ENCODE measurements at places on chromosomes 12 and 14.

DNA sequence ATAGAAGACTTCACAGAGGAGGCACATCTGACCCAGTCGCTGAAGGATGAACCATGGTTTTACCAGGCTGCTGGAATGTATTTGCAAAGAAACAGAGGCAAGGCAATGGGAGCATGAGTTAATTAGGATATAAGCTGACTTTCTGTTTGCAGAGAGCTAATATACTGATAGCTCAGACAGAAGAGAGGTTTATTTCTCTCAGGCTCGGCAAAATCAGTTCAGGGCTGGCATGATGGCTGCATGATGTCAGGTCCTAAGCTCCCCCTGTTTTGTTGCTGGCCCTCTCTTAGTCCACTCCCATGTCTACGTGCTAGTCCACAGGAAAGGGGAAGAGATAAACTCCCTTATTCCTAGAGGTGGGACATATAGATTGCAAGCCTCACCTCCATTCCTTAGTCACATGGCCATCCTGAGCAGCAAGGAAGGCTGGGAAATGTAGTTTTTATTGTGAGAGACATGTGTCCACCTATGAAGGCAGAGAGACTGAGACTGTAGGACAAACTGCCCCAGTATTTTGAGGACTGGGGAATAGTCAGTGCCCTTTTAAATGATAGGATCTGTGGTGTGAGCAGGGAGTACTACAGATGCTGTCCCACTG, 224.5 kb downstream of the VRK1 start:
- no peak for DNase-seq

GRCh38 chr12:91316161-91316906, 133.7 kb upstream of the DCN start:
- DNase-seq = no peak

DNA sequence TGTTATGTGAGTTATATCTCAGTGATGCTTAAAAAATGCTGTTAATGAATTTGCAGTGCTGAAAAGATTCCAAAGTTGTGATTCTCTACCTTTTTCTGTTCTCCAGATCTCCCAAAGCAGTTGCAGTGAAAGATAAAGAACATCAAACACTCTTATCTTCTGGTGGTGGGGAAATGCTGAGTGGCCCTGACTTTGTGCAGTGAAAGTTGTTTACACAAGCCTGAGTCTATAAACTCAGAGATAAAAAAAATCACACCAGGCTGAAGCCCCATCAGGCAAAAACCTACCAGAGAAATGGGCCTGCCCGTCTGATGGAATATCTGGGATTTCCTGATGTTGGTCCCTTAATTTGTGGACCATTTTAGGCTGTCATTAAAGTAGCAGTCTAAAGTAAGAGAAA, 46.1 kb downstream of the RASSF3 start:
- DNase-seq = no peak

- no peak for DNase-seq
Measured at GRCh38 chr14:74490486-74490885, 2.6 kb downstream of the NPC2 start.

GRCh38 chr14:46051796-46052195, 599.8 kb downstream of the RPL10L start:
- no peak for DNase-seq

- DNase-seq = no peak
Measured at GRCh38 chr12:127284021-127284420, 982.9 kb upstream of the TMEM132C start.

DNA sequence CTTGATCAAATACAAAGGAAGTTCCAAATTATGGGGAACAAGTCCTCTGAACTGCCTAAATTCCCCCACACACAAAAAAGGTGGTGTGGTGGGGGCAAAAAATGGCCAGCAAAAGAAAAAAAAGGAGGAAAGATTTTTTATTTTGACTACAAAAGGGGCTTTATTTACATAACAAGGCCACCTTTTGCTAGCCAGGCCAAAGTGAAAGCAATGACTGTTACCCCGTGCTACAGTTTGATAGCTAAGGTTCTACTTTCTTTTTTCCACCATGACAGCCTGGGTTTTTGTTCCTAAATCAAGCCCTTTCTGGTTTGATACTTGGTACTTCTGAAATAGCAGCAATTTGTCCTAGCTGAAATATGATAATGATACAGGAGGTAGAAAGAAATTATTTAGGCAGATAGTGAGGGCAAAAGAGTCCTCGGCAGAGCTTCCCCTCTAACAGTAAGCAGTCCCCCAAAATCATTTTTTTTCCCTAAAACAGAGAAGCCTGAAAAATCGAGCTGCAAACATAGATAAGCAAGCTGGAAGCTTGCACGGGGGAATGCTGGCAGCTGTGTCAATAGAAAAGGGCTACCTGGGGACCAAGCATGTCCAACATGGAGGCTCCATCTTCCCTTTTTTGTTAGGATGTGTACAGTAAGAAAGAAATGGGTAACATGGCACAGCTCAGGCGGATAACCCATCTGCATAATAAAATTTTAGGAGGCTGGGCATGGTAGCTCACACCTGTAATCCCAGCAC, 8.9 kb upstream of the B4GALNT1 start:
- DNase-seq = no peak

DNA sequence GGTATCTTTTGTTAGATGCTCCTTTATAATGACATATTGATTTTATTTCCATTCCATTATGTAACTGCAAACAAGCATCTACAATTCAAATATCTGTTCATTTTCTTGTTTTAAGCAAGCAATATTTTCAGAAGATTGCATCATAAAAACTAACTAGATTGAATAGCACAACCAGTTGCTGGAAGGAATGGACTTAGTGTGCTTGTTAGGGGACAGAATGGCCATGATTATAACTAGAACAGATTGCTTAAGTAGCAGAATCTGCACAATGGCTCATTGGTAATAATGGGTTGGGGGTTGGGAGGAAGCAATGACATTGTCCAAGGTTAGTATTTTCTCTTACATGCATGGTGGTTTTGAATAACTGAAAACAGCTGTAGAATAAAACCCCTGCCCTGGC, 939.5 kb downstream of the SLC16A7 start:
- no peak for DNase-seq

DNA sequence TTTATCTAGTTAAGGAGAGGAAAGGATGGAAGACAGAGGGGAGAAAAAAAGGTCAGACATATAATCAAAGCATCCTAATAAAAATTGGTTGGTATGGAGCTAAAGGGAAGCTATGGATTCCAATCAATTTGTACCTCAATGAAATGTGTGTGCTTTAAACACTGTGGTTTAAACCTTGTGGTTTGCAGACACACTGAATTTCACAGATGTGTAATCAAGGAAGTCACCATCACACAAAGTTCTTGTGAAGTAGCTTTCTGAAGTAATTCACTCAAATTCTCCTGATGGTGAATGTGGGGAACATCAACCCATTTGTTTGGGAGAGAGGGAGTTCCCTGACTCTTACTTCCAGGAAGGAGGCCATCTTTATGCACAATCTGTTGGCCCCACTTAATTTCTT, 243.3 kb upstream of the KRR1 start:
- no peak for DNase-seq

DNA sequence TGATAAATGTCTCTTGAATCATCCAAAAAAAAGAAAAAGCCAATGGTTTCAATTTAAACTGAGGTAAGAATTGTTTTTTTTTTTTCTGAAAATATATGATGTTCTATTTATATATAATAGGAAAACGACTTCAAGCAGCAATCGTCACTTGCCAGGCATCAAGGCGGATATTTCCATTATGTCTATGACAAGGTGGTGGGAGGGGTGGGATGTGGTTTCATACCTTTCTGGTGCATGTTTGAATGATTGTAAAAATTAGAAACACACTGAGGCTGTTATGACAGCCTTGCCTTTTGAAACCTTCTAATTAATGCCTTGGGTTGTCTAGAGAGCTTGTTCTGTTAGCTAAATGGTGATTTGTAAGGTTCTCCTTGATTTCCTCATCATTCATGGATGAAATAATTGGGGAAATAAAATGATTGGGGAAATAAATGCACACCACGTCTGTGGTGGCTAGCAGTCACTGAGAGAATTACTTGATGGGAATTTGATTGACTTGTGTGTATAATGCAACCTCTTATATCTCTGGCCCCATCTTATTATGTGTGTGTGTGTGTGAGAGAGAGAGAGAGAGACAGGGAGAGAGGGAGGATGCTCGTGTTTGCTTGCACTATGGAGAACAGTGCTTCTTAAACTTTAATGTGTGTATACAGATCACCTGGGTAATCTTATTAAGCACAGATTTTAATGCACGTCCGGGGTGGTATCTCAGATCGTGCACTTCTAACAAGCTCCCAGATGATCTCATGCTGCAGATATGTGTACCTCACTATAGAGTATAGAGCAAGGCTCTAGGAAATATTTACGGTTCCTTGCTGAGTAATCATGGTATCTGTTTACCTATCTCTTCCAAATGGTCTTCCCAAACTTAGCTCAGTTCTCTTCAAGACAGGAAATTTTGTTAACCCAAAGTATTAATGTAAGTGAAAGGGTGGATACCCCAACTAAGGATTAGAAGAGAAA, 502.6 kb downstream of the DIO2 start:
- no peak for DNase-seq

DNA sequence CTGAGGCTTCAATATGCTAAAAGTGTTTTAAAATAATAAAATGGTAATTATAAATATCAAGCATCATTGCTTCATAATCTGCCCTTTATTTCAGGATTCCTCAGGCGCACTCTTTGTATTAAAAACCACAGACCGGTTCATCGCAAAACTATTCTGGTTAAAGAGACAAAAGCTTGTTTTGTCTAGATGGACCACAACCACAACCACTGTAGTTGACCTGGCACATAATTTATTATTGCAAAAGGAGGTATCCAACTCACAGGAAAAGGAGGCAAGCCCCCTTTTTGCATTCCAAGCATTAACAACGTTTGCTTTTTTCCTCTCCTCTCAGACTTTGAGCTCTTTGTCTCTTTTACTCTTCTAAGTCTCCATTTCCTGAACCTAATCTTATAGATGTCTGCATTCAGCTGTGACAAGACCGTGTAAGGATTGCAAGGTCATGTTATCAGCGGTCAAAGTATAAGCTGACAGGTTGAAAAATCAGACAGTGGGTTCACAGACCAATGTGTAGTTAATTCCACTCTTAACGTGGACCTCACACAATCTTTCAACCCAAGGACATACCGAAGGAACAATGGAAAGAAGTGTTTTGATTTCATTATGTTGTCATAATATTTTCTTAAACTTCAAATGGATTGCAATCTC, 1057.6 kb downstream of the GALC start:
- DNase-seq = no peak

GRCh38 chr14:72452774-72453173, 441.1 kb downstream of the DPF3 start:
- no peak for DNase-seq

GRCh38 chr12:44972746-44973421, 78.0 kb downstream of the DBX2 start:
- DNase-seq = no peak

- no peak for DNase-seq
Measured at GRCh38 chr12:51082561-51083125, 753 bp downstream of the CSRNP2 start.

GRCh38 chr12:73659802-73660201, 877.8 kb upstream of the ATXN7L3B start:
- no peak for DNase-seq

DNA sequence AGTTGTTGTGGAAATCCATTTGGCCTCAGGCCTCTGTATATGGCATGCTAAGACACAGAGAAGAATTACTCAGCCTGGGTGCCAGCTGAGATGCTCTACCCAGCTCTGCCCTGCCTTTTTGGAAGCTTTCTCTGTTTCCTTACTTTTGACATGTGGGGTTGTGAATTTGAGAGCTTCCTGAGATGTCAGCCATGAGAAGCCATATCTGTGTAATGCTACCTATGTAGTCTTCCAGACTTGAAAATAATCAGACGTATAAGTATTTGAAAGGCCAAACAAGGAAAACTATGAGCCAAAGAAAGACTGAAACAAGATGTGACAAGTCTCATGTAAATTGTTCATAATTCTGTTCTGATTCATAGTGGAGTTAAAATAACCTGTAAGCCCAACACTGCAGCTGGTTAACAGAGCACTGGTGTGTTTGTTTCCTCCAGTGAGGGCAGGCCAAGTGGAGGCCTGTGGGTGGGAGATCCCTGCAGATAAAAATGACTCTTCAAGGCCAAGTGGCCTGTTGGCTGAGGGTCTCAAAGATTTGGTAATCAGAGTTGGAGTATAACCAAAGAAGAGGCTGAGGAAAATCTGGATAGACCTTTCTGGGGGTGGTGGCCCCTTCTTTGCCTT, 94.0 kb downstream of the TMX1 start:
- DNase-seq = no peak

- no peak for DNase-seq
Measured at GRCh38 chr12:105194947-105195346, 41.0 kb downstream of the APPL2 start.

- DNase-seq = no peak
Measured at GRCh38 chr14:70256601-70257000, 67.8 kb upstream of the SLC8A3 start.

DNA sequence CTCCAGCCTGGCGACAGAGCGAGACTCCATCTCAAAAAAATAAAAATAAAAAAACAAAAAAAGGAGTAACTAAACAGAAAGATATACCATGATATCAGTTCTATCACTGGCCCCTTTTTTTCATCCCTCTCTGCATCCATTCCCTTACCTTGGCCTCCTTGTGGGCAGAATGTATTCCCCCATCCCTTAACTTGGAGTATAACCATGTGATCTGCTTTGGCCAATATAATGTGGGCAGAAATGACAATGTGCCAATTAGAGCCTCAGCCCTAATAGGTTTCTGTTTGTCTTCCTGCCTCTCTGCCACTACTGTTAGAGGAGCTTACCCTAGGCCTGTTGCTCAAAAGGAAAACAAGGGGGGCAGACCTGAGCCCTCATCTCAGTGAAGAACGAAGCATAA, 23.8 kb downstream of the GSC start:
- DNase-seq = no peak

GRCh38 chr12:6963016-6963731, 7.3 kb downstream of the PHB2 start:
- DNase-seq = no peak

DNA sequence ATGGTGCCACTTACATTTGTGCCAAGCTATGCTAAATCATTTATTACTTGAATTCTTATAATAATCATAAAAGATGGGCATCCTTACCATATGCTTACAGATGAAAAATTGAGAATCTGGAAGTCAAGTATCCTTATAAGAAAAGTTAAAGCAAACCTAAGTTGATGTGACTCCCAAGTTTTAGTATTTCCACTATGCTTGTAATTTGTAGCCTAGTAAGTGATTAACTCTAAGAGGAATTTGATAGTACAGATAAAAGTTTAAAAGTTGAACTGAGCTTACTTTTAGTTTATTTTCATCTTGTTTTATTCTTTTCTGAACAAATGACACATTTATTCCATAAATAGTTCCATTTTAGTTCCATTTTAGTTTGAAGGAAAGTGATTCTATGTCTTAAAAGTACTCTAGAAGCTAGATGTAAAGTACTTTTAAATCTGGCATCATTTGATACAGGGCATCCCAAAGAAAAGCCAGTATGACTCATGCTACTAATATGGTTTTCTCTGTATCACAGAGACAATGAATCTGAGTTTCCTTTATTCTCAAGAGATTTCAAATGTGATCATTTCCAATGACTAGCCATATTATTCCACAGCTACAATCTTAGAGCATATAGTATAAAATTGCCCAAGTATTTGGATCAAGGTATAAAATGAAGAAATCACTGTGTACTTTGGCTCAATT, 596.0 kb downstream of the SLC16A7 start:
- no peak for DNase-seq

Data from hematopoietic multipotent progenitor cell treated with erythropoietin and hydrocortisone succinate and interleukin-3 and kit ligand, for 15 days (in vitro differentiated cells).